ENCODE measurements at places on chromosomes 11 and 22.

- no peak for DNase-seq
Measured at GRCh38 chr11:27907530-27907929, 200.4 kb downstream of the KIF18A start.

- DNase-seq: no peak
Measured at GRCh38 chr11:8375460-8375859, 111.8 kb upstream of the LMO1 start.

DNA sequence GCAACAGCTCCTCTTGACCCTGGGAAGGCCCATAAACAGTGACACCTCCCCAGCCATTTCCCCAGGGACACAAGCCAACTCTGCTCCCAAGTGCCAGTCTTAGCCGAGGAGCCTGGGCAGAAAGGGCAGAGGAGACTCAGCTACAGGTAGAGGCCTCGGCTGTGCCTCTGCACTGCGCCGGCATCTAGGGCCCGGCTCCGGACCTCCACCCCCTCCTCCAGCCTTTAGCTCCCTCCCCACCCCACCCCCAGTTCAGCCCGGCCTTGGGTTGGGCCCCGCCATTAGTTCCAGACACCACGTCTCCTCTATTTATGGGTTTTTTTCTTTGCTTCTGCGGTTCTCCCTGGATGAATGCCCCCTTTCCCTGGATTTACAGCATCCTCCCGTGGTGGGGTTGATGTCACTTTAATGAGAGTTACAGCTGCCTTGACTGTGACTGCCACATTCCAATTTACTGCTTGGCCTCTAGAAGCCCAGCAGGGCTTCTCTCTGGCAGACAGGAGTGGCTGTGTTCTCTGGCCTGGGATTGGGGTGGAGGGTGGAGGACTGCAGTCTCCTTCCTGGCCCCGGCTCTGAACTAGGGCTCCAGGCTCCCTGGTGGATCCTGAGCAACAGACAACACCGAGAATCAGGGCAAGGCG is 13.5 kb upstream of the OAF start:
- DNase-seq: no peak

GRCh38 chr11:66046901-66047300 is 2.1 kb downstream of the GAL3ST3 start:
- no peak for DNase-seq

- DNase-seq: no peak
Measured at GRCh38 chr11:46378811-46379481, 2.5 kb upstream of the MDK start.

- no peak for DNase-seq
Measured at GRCh38 chr11:84990141-84990540, 637.0 kb downstream of the DLG2 start.

GRCh38 chr11:112859787-112860186 is 101.4 kb upstream of the NCAM1 start:
- no peak for DNase-seq

- DNase-seq: no peak
Measured at GRCh38 chr11:83678831-83679584, 392.8 kb upstream of the CCDC90B start.

DNA sequence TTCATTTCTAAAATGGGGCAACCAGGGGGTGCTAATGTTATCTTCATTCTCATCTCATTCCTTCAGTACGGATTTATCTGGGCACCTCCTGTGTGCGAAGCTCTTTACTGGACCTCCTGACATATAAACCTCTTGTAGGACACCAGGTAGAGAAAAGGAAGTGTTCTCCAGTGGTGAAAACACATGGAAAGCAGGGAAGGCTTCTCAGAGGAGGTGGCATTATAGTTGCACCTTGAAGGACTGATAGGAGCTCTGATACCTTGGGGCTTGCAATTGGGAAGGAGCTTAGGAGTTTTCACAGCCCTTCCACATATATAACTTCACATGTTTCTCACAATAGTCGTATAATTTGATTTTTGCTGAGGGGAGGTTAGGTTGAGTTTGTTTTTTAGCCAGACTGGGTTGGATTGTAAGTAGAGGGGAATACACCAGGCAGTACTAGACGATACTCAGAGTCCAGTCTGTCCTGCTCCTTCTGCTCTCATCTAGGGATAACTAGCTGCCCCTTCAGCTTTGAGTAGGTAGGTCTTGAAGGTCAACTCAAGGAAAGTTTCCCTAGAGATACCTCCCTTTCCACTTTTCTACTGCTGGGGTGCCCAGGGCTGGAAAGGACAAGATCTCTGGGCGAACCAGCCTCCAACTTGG is 34.0 kb upstream of the ALX4 start:
- no peak for DNase-seq

DNA sequence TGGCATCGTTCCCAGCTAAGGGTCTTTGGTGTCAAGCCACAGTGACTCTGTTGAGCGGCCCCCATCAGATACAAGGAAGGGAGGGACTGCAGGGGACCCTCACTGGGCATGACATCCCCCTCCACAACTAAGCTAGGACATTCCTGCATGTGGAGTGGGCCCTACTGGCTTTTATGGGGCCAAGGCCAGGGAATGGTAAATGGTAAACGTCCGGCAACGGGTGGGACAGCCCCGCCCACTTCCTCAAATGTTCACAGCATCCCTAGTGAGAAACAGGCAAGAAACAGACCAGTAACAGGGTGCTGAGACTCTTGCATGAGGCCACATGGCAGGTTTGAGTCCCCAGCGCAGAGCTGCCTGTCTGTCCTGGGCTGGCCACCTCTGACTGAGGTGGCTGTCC is 4.4 kb downstream of the TMPRSS6 start:
- DNase-seq: no peak

GRCh38 chr11:117465236-117465997 is 137.8 kb downstream of the CEP164 start:
- DNase-seq: no peak

- no peak for DNase-seq
Measured at GRCh38 chr22:22452211-22452610, 56.3 kb downstream of the ZNF280B start.

DNA sequence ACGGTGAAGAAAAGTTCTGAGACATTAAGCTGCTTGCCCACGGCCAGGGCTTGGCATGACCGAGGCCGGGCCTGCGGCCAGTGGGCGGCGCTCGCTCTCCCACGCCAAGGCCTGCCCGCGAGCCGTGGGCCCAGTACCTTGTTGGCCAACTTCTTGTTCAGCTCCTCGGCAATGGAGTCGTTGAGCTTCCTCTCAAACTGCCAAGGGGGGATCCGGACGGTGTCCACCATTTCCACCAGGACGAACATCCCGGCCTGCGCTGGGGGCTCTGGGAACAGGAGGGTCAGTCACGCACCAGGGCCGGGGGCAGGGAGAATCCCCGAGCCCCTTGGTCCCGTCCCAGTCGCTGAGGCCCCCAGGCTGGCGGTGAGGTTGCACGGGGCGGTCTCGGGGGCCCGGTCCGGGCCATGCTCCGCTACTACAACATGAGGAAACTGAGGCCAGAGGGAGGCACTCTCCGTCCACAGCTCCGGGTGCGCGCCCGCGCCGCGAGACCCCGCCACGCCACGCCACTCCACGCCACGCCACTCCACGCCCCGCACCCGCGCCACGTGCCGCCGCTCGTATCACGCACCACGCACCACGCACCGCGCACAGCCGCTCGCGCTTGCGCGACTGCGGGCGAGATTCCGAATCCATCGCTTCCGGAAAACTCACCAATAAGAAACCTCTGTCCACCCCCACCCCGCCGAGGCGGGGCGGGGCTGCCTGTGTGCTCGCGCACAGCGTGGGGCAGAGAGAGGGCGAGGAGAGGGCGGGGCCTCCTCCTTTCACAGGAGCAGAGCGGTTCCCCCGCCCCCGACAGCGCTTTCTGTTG is at the start of gene POLR3H:
Gene POLR3H, minus strand, starts transcription at position 617 of the 817 bp plus-strand sequence. Its CDS starts 369 bp downstream, at position 248.
- peak; percentile 78 for DNase-seq

DNA sequence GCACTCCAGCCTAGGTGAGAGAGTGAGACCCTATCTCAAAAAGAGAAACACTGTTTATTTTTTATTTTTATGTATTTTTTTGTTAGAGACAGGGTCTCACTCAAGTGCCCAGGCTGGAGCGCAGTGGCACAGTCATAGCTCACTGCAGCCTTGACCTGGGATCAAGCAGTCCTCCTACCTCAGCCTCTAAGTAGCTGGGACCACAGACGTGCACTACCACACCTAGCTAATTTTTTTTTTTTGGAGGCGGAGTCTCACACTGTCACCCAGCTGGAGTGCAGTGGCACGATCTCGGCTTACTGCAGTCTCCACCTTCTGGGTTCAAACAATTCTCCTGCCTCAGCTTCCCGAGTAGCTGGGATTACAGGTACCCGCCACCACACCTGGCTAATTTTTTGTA is 6.4 kb downstream of the RBX1 start:
- no peak for DNase-seq

- no peak for DNase-seq
Measured at GRCh38 chr11:44189986-44190882, 94.8 kb downstream of the EXT2 start.

DNA sequence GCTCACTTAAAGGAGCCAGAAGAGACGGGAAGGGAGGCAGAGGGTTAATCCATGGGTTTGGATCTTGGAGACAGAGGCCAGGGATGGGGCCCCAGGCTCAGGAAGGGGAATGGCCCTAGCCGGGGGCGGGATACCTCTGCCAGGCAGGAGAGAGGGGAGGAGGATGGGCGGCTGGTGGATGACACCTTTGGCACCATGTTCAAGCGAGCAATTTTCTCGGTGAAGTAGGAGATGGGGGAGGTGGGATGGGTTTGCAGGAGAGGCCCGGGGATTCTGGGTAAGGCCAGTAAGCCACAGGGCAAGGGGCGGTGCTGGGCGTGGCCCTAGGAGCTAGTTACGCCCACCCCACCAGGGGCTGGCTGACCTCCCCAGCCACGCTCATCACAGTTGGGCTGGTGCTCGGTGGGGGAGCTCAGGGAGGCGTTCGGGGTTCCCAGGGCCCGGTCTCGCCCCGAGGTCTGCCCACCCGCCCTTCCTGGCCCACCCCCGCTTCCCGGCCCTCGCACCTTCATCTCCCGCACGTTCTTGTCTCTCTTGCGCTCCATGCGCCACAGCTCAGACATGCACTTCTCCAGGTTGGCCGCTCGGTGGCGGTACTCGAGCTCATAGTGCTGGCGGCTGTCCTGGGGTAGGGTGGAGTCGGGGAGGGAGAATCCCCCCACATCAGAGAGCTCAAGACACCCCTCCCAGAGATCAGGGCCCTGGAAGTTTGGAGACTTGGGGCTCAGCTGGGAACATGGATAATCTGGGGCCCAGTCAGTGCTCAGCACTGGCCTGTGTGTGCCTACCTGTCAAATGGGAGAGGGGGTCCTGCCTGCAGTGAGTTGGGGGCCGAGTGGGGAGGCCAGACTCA is 12.7 kb downstream of the BAIAP2L2 start:
- DNase-seq: no peak

- no peak for DNase-seq
Measured at GRCh38 chr11:9090488-9091043, 833 bp downstream of the SCUBE2 start.

DNA sequence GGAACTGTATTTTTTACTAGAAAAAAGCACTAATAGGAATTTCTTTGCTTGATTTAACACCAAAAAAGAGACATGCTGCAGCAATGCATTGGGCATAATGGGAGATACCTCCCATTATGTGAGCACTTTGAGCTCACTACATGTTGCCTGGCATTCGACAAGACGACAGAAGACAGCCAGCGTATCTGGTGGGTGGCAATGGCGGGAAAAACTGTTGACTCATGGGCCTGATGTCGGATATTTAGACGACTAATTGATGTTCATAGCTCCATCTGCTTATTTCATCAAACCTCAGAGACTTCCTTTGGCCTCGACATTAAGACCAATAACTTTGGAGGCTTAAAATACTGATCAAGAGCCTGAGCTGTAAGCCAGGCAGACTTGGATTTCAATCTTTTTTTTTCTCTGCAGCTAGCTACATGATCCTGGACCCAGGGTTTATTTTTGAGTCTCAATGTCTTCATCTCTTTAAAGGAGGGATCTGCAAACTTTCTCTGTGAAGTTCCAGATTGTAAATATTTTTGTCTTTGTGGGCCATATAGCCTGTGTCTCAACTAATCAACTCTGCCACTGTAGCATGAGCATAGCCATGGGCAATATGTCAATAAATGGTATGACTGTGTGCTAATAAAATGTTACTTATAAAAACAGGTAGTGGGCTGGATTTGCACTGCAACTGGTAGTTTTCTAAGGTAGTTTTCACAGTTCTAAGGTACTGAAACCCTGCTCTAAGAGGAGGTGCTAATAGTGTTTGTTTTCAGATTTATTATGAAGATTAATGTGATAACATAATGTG is 375.1 kb downstream of the METTL15 start:
- no peak for DNase-seq

- no peak for DNase-seq
Measured at GRCh38 chr11:64055077-64055476, 19.3 kb downstream of the FLRT1 start.

DNA sequence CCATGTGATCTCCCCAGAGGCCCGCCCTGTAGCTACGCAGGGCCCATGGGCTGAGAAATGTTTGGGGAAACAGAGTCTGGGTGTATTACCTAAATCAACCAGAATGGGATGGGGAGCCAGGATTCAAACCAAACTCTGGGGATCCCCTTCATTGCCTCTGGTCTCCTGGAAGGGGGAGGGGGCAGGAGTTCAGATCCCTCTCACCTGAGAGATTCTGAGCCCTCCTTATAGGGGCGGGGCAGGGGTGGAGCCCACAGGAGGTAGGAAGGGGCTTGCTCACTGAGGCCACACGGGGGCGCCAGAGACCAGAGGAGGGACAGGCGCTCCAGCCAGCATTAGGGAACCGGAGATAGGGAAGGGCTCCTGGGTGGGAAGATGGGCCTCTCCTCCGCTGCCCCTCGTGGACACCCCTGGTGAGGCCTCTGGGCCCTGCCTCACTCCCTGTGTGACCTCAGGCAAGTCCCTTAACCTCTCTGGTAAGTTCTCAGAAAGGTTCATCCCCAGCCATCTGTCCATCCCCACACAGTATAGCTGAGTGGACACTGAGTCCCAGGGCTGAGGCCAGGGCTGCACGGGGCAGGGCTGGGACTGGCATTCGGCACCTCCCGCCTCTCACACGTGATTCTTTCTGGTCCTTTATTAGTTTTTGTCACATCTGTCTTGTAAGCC is 2.7 kb upstream of the CDC42BPG start:
- DNase-seq: peak; percentile 67

DNA sequence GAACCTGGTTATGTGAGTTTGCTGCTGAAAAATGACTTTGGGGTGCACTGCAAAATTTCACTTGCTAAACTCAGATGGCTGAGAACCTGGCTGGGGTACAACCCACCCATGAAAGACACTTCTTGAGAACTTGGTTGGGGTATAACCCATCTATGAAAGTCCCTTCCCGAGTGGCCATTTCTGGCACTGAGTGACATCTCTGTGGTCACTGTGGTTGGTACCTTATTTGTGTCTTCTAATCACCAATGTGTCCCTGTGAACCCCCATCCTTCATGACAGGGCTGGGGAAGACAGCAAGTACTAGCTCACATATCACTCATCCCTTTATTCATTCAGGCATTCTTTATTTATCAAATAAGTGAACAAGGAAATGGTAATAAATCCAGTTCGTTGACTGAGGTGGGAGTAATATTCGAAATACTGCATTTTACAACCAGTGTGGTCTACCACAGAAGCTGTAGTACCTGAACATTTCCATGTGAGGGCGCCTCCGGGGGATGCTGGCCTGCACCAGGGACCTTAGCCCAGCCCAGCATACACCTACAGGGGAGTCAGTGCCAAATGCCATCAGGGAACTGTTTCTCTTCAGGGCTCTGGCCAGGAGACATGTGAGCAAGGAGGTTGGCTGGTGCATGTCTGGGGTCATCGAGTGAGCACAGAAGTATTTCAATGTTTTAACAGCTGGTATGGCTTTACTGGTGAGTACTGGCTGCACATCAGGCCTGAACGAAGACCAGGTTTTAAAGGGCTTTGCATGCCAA is 122.1 kb downstream of the CSNK2A3 start:
- no peak for DNase-seq

Data from keratinocyte (primary cell).